ENCODE measurements at places on chromosomes 5 and 9. TPM values are rescaled to one million over a fixed set of nuclear protein-coding genes. Genes with fewer than 3 reads are reported as not detected.

The PCDHGB6 gene
- polyA plus RNA-seq: 2.9 TPM

- DNase-seq: no peak
Observed at GRCh38 chr9:136954270-136955083, 2.4 kb downstream of the LCN12 start.

- DNase-seq: no peak
Observed at GRCh38 chr9:15936306-15936921, 383.6 kb downstream of the CCDC171 start.

GRCh38 chr9:77883846-77884771, 147.5 kb downstream of the GNAQ start:
- no peak for DNase-seq

GRCh38 chr9:20558566-20559016, 63.7 kb downstream of the MLLT3 start:
- no peak for DNase-seq

DNA sequence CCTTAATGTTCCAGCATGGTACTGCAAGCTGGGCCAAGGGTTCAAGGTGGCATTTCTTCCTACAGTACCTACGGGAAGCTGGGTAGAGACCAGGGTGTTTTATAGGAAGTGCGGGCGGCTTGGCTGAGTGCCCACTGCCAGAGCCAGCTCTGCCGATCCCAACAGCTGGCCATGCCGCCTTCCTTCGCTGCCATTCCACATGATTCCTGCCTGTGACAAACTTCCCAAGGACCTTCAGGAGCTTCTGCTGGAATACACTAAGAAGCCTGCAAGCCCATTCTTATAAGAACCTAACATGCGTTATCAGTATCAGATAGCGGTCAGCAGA, 22.0 kb downstream of the MYO10 start:
- no peak for DNase-seq
